IMR-90 (cell line): ENCODE measurements at places on chromosomes 3 and 15.

DNA sequence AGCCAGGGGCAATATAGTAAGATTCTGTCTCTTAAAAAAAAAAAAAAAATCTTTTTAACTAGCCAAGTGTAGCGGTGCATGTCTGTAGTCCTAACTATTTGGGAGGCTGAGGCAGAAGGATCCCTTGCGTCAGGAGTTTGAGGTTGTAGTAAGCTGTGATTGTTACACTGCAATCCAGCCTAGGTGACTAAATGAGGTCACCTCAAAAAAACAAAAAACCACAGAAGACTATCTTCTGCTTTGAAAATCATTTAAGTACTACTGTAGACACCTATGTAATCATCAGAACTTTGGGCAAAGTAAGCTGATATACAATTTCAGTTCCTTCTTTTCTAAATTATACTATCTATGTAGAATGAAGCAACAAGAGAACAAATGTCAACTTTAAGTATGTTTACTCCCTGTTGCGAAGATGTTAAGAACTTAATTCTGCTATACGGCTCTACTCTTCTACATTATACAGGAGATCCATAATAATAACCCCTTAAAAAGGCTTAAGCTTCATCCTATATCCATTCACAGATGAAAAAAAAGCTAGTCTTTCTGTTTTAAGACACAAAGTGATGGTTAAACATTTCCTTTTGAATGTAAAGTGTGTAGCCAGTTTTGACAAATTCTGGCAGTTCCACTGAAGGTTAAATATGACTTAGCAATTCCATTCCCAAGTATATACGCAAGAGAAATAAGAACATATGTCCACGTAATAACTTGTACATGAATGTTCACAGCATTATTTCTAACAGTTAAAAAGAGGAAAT is 15.2 kb downstream of the DAZL start:
- no peaks in the 10 kb centered on the region; the same call in 1 of the 2 replicates for H3K27me3 ChIP-seq
- H3K36me3 ChIP-seq, result no peaks in the 10 kb centered on the region
- DNase-seq, result no peak
- H3K4me1 ChIP-seq, result no peaks in the 10 kb centered on the region
- no peak overlapping the region for H3K27ac ChIP-seq
- no peak overlapping the region for H3K4me3 ChIP-seq

- H3K27me3 ChIP-seq, result no peaks in the 10 kb centered on the region
- H3K27ac ChIP-seq, result no peak overlapping the region
- no peak overlapping the region for H3K4me3 ChIP-seq
These were observed 266.9 kb downstream of the KCNMB2 start for GRCh38 chr3:178802993-178803693.

- no peak overlapping the region for H3K27ac ChIP-seq
- H3K27me3 ChIP-seq, result no peaks in the 10 kb centered on the region
- H3K4me1 ChIP-seq, result peaks cover 3% of the 10 kb centered on the region
- no peak for DNase-seq
These were observed 39.9 kb downstream of the FEM1B start for GRCh38 chr15:68317281-68318007.

DNA sequence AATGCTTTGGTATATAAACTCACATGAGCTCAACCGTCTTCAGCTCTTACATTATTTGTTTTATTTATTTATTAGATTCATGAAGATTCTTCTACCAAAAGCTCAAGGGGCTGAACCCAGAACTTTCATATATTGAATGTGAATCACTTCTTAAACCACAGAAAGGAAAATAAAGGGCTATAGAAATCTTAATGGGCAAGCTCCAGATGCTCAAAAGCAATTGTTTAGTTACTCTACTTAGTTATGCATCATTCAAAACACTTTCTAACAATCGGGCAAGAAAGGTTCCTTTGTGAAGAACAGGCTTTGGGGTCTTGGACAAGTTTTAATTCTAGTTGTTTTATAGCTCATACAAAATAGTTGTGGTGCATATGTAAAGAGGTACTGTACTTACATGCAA is 380.2 kb downstream of the TIGIT start:
- DNase-seq, result peak; percentile 70
- H3K27me3 ChIP-seq, result no peaks in the 10 kb centered on the region
- H3K4me1 ChIP-seq, result no peaks in the 10 kb centered on the region
- no peak overlapping the region for H3K27ac ChIP-seq
- no peaks in the 10 kb centered on the region for H3K36me3 ChIP-seq

GRCh38 chr3:46078712-46079400 is 51.6 kb upstream of the XCR1 start:
- H3K4me1 ChIP-seq, result no peaks in the 10 kb centered on the region
- H3K4me3 ChIP-seq, result no peak overlapping the region
- peaks cover 9% of the 10 kb centered on the region for H3K27me3 ChIP-seq
- no peaks in the 10 kb centered on the region for H3K36me3 ChIP-seq
- peak; percentile 93 for DNase-seq

DNA sequence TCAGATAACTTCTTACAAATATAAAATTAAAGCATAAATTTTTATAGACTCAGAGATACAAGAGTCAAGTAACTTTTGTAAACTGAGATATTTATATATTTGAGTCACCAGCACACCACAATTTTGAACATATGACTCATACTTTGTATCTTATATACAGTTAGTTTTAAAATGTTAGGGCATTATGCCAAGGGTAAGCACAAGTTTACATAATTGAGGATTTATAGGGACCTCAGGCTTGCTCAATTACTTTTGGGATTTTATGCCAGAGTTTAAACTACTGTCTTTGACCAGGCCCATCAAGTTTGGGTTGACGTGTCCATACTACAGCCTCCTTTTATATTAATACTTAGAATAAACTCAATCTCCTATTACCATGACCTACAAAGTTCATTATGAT is 7.4 kb upstream of the FGF7 start:
- peak; percentile 97 for DNase-seq
- no peaks in the 10 kb centered on the region for H3K27me3 ChIP-seq
- H3K36me3 ChIP-seq, result no peaks in the 10 kb centered on the region
- peak overlapping the region; percentile 87; the same call in 1 of the 2 replicates for H3K27ac ChIP-seq
- peaks cover 2% of the 10 kb centered on the region; the same call in 1 of the 2 replicates for H3K4me1 ChIP-seq

GRCh38 chr3:46297658-46298423 is 55.6 kb downstream of the CCR3 start:
- no peaks in the 10 kb centered on the region for H3K36me3 ChIP-seq
- no peak for DNase-seq

DNA sequence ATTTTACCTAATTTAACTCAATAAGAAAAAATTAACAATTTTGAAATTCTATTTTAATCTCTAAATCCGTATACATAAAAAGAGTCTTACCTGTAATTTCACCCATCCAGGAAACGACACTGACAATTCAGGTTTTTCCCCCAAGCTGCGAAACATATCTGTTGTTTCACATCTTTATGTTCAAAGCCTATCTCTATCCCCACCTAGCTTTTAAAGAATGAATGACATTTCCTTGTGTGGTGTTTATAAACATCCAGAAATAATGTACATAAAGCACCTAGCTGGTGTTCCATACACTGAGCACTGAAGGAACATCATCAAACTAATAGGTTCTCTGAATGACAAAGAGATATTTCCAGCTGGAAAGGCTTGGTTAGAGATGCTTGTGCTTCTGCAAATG is 867.8 kb downstream of the SQOR start:
- no peaks in the 10 kb centered on the region for H3K4me1 ChIP-seq
- no peaks in the 10 kb centered on the region for H3K36me3 ChIP-seq
- H3K27me3 ChIP-seq, result no peaks in the 10 kb centered on the region
- DNase-seq, result no peak

DNA sequence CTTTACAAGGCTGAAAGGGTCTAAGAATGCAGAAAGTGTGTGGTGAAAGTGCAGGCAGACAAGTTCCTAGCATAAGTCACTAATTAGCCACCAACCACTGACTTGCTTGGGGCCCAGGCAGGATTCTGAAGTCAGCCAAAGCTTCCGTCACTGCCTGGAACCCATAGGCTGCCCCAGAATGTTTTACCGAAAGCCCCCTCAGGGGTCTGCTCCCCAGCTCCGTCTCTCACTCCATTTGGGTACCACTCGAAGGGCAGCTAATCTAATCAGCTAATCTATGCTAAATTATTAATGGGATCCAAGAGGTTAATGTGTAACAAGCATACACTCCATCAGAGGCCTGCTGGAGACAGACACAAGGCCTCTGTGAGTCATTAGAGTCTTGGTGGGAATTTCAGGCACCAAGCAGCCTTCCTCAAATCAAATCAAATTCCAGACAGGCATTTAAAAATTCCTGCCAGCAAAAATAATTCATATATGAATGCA is 13.2 kb downstream of the ADAMTS9 start:
- no peaks in the 10 kb centered on the region for H3K27me3 ChIP-seq
- peaks cover 5% of the 10 kb centered on the region; the same call in 1 of the 2 replicates for H3K36me3 ChIP-seq
- no peak overlapping the region for H3K4me3 ChIP-seq
- no peak for DNase-seq
- no peak overlapping the region for H3K27ac ChIP-seq
- H3K4me1 ChIP-seq, result peaks cover 7% of the 10 kb centered on the region; the same call in 1 of the 2 replicates

- H3K4me1 ChIP-seq, result peaks cover 17% of the 10 kb centered on the region
- H3K4me3 ChIP-seq, result no peak overlapping the region
- DNase-seq, result no peak
- peaks cover 15% of the 10 kb centered on the region; the same call in 1 of the 2 replicates for H3K36me3 ChIP-seq
- no peak overlapping the region for H3K27ac ChIP-seq
- H3K27me3 ChIP-seq, result no peaks in the 10 kb centered on the region
These were observed 13.3 kb upstream of the RARRES1 start for GRCh38 chr3:158745551-158745950.

GRCh38 chr15:66908744-66909095 is 156.7 kb upstream of the SMAD3 start:
- H3K4me1 ChIP-seq, result peaks cover 12% of the 10 kb centered on the region
- H3K4me3 ChIP-seq, result no peak overlapping the region
- DNase-seq, result peak; percentile 30
- H3K36me3 ChIP-seq, result no peaks in the 10 kb centered on the region
- peak overlapping the region; percentile 79; the same call in 1 of the 2 replicates for H3K27ac ChIP-seq
- H3K27me3 ChIP-seq, result peaks cover 2% of the 10 kb centered on the region; the same call in 1 of the 2 replicates

- H3K27ac ChIP-seq, result no peak overlapping the region
- no peak overlapping the region for H3K4me3 ChIP-seq
- H3K36me3 ChIP-seq, result peaks cover 38% of the 10 kb centered on the region
- no peak for DNase-seq
- H3K4me1 ChIP-seq, result peaks cover 6% of the 10 kb centered on the region
These were observed 55.8 kb downstream of the PRKCI start for GRCh38 chr3:170277833-170278580.

DNA sequence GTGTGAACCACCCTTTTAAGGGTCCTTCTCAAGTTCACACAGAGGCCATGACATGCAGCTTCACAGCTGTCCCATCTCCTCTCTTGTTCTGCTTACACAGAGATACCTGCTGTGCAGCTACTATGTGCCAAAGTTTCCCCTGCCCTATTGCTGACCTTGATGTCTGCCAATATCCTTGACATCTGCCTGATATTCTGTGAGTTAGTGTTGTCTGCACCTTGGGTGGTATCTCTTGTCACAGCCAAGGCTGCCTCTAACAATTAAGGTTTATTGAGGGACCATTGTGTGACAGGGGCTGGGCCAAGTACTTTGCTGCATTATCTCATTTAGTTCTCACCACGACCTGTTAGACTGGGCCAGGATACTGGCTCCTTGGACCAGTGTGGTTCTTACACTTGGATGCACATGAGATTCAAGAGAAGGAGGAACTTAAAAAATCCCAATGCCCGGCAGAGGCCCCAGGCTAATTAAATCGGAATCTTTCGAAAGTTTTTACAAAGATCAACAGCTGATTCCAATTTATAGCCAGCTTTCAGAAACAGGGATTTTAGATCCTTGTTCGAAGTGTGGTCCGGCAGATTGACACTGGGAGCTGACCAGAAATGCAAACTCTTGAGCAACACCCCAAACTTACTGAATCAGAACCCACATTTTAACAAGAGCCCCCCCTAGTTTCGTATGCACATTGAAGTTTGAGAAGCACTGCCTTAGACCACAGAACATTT is 178.6 kb downstream of the SATB1 start:
- no peak overlapping the region for H3K4me3 ChIP-seq
- no peaks in the 10 kb centered on the region for H3K27me3 ChIP-seq
- no peak for DNase-seq
- no peaks in the 10 kb centered on the region for H3K36me3 ChIP-seq
- no peaks in the 10 kb centered on the region for H3K4me1 ChIP-seq
- no peak overlapping the region for H3K27ac ChIP-seq

- no peaks in the 10 kb centered on the region for H3K36me3 ChIP-seq
- peaks cover 3% of the 10 kb centered on the region; the same call in 1 of the 2 replicates for H3K27me3 ChIP-seq
- DNase-seq, result peak; percentile 21
- peak overlapping the region; percentile 3; the same call in 1 of the 2 replicates for H3K27ac ChIP-seq
These were observed 519 bp downstream of the ABHD6 start for GRCh38 chr3:58237941-58238681.

DNA sequence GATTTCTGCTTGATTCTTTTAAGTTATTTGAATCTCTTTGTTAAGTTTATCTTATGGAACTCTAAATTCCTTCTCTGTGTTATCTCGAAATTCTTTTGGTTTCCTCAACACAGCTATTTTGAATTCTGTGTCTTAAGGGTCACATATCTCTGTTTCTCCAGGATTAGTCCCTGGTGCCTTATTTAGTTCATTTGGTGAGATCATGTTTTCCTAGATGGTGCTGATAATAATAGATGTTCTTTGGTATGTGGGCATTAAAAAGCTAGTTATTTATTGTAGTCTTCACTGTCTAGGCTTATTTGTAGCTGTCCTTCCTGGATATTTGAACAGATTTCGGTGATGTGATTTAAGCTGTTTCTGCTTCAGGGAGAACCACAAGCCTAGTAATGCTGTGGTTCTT is 615.6 kb upstream of the NECTIN3 start:
- H3K4me1 ChIP-seq, result no peaks in the 10 kb centered on the region; the same call in 1 of the 2 replicates
- no peaks in the 10 kb centered on the region for H3K27me3 ChIP-seq

GRCh38 chr3:128081226-128081625 is 29.0 kb downstream of the SEC61A1 start:
- no peak for DNase-seq
- H3K36me3 ChIP-seq, result peaks cover 6% of the 10 kb centered on the region
- H3K4me3 ChIP-seq, result no peak overlapping the region
- no peak overlapping the region for H3K27ac ChIP-seq
- H3K27me3 ChIP-seq, result no peaks in the 10 kb centered on the region

GRCh38 chr15:39061952-39062464 is 497.4 kb upstream of the RASGRP1 start:
- DNase-seq, result no peak
- H3K4me3 ChIP-seq, result no peak overlapping the region
- H3K27me3 ChIP-seq, result no peaks in the 10 kb centered on the region
- H3K36me3 ChIP-seq, result no peaks in the 10 kb centered on the region
- H3K4me1 ChIP-seq, result peaks cover 5% of the 10 kb centered on the region

DNA sequence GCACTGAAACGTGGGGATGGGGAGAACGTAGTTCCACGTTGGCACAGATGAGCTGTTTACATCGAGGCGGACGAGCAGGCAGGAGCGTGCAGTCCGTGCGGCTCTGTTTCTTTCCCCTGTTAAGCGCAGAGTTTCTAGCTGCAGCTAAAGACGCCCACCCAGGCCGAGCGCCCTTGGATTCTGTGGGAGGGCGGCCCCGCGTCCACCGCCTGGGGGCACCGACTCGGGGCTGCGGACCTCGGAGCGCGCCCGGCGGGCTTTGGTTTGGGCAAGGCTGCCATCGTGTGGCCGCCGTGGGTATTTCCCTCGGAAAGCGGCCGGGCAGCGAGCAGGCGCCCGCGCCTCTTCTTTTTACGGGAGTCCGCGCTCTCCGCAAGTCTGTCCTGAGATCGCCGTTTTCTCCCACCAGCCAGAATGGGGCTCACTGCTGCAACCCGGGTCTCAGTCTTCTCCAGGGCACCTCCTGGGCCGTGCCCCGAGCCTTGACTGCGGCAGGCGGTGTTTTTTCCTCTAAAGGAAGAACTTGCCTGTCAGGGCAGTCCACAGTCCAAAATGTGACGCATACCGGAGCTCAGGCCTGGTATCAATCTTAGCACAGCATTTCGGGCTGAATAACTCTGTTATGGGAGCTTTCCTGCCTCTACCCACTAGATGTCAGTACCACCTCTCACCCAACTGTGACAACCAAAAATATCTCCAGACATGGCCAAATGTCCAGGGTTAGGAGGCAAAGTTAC is 219.9 kb upstream of the IGF1R start:
- H3K4me1 ChIP-seq, result no peaks in the 10 kb centered on the region
- no peak overlapping the region for H3K27ac ChIP-seq
- H3K4me3 ChIP-seq, result peak overlapping the region; percentile 50
- peak; percentile 50 for DNase-seq
